Effector memory CD8-positive, alpha-beta T cell (primary cell): ENCODE measurements at places on chromosomes 2 and 18.

GRCh38 chr2:19810148-19810547 lies 91.6 kb downstream of the TTC32 start:
- DNase-seq: no peak

- DNase-seq: no peak
Observed at GRCh38 chr2:144096531-144096930, 423.4 kb downstream of the ZEB2 start.

GRCh38 chr18:22999212-22999611 lies 66.1 kb downstream of the RBBP8 start:
- DNase-seq: no peak

DNA sequence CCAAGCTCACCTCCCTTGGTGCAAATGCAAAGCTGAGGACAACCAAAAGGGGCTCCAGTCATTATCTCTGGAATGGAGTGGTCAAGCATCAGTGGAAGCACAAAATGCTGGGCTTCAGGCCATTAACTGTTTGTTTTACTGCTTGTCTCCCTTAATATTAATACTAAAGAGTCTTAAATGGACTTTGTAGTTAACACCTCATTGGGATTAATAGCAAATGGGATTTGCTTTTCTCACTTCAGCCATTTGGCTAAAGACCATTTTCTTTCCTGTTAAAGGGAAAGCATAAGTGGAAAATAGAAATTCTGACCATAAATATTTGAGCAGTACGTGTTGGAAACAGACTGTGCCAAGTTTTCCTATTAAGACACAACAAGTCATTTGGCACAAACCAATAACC lies 154.4 kb downstream of the DNER start:
- DNase-seq: no peak

- DNase-seq: no peak
Observed at GRCh38 chr2:216635701-216636550, 2.7 kb downstream of the IGFBP2 start.

GRCh38 chr2:60337142-60337497 lies 216.3 kb downstream of the BCL11A start:
- DNase-seq: no peak

DNA sequence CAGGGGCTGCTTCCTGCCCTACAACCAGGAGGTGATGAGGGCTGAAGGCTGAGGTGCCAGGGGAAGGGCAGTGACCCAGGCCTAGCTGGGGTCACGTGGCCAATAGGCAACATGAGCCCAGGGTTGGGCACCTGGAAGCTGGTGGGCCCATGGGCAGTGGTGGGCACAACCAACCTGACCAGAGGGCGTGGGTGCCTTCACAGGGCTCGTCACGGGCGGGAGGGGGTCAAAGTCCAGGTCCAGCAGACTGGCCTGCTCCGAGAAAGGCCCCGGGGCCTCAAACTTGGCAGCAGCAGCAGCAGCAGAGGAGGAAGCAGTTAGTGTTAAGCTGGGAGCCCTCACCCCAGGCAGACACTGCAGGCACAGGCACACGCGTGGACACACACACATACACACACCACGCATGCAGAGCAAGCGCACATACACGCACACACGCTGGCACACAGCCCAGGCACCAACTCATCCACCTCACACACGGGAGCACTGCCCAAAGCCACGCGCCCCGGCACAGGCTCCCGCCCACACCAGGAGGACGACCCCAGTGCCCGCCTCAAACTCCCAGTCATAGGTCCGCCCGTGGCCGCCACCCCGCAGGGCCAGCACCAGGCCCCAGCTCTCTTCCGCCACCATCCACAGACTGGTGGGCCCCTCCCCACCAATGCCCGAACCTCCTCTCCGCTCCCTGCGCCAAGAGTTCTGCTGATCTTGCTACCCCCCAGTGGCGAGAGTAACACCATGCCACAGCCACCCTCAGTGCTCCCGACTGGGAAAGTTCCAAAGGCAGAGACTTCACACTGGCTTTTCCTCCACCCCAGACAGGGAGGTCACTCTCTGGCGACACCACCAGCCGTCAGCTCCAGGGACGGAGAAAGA lies 53.0 kb downstream of the BIN1 start:
- no peak for DNase-seq

DNA sequence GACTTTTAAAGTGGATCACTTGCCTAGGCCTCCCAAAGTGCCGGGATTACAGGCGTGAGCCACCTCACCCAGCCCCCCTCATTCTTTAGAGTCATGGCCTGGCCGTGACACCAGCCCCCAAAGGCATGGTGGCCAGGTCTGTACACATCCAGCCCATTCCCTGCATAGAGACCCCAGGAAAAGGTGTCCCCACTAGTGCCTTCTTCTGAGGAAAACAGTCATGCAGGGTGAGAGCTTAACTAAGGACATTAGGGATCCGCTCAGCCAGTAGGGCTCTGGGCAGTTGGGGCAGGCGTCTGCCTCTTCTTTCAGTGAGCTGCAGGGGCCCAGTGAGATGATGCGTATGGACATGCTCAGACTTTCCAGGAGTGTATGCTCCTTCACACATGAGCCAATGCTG lies 5.7 kb upstream of the AMER3 start:
- no peak for DNase-seq

- DNase-seq: no peak
Observed at GRCh38 chr2:51919395-51919794, 887.5 kb upstream of the NRXN1 start.

- DNase-seq: no peak
Observed at GRCh38 chr2:46548103-46548486, 68.7 kb downstream of the TMEM247 start.
